Smooth muscle cell of the umbilical artery (primary cell): ENCODE measurements at places on chromosomes 3 and 15. TPM values are rescaled to one million over a fixed set of nuclear protein-coding genes. Genes with fewer than 3 reads are reported as not detected.

The AGTR1 gene
- total RNA-seq = 2.1 and 5.7 TPM in 2 replicates

The PLCH1 gene
- total RNA-seq = 0.09 and 0.59 TPM in 2 replicates

The KBTBD12 gene
- total RNA-seq = not detected in 2 replicates

The MEIS2 gene
- 56.7 and 63.4 TPM in 2 replicates for total RNA-seq

The PRR23A gene
- not detected in 2 replicates for total RNA-seq

The RAB8B gene
- 40.4 and 57.7 TPM in 2 replicates for total RNA-seq

The NUP210 gene
- 0.09 and 0.30 TPM in 2 replicates for total RNA-seq

The KIF7 gene
- 10.4 and 18.7 TPM in 2 replicates for total RNA-seq

The CPN2 gene
- not detected in 2 replicates for total RNA-seq

The SLC22A13 gene
- 1.5 and 1.6 TPM in 2 replicates for total RNA-seq

The SERINC4 gene
- not detected in 2 replicates for total RNA-seq

The NOX5 gene
- total RNA-seq = 0.30 and 0.65 TPM in 2 replicates

The C2CD4A gene
- not detected in 2 replicates for total RNA-seq

The ATP2B2 gene
- total RNA-seq = not detected in 2 replicates

The FMN1 gene
- total RNA-seq = under 0.01 and 0.88 TPM in 2 replicates

The SYNM gene
- total RNA-seq = 20.0 and 48.4 TPM in 2 replicates

The GOLGA8O gene
- total RNA-seq = not detected in 2 replicates

The ACTC1 gene
- 0.30 TPM in 1 of 2 replicates, not detected in the other for total RNA-seq

The GATM gene
- 0.28 and 0.30 TPM in 2 replicates for total RNA-seq

The RPS17 gene
- 635 and 1,638 TPM in 2 replicates for total RNA-seq

The MFN1 gene
- 50.8 and 86.2 TPM in 2 replicates for total RNA-seq

The PP2D1 gene
- total RNA-seq = not detected in 2 replicates

The ILDR1 gene
- not detected in 2 replicates for total RNA-seq

The CCDC80 gene
- 325 and 1,122 TPM in 2 replicates for total RNA-seq

The PRR20G gene
- not detected in 2 replicates for total RNA-seq

The RLBP1 gene
- not detected in 2 replicates for total RNA-seq

The WDR76 gene
- total RNA-seq = 3.0 and 11.5 TPM in 2 replicates

The MANF gene
- 211 and 230 TPM in 2 replicates for total RNA-seq

The IL16 gene
- total RNA-seq = under 0.01 TPM in 1 of 2 replicates, not detected in the other

The CHRD gene
- total RNA-seq = 0.55 and 0.59 TPM in 2 replicates

The TLR9 gene
- total RNA-seq = under 0.01 TPM in 1 of 2 replicates, not detected in the other

The WDR72 gene
- total RNA-seq = not detected in 2 replicates

The SLC2A2 gene
- not detected in 2 replicates for total RNA-seq

The BCL2A1 gene
- total RNA-seq = 2.1 and 2.2 TPM in 2 replicates
